ENCODE measurements at places on chromosomes 7 and 10.

DNA sequence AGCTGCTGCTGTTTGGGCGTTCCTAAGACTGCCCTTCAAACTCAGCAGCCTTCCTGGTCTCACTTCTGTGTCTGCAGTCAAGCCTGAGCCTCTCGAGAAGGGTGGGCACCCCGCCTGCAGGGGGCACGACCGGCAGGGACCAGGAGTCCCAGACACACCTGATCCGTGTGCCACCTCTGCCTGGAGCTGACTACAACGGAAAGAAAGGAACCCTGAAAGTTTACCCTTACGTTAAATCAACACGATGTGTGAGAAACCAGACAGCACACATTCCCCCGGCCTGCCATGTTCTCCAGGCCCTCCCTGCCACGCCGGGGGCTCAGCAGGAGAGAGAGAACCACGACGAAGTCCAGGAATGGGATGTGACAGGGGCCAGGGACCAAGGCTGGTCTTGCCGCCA is 5.0 kb downstream of the MAD1L1 start:
- no peak for DNase-seq

GRCh38 chr7:112481833-112482670 is 1.3 kb downstream of the LSMEM1 start:
- no peak for DNase-seq

DNA sequence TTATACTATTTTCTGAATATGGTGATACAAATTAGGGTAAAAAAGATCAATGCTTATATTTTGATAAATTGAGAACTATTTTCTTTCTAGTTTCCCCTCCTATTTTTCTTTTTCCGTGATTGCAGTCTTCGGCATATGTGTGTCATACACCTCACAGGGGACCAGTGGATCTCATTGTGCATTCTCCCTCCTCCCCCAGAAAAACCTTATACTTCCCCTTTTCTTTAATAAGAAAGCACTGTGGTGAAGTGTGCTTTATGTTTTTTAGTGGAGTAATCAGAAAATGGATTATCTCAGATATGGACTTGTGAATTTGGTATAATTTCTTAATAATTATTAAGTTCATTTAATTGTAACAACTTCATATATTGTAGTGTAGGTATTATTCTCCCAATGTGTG is 72.8 kb downstream of the BICC1 start:
- no peak for DNase-seq

DNA sequence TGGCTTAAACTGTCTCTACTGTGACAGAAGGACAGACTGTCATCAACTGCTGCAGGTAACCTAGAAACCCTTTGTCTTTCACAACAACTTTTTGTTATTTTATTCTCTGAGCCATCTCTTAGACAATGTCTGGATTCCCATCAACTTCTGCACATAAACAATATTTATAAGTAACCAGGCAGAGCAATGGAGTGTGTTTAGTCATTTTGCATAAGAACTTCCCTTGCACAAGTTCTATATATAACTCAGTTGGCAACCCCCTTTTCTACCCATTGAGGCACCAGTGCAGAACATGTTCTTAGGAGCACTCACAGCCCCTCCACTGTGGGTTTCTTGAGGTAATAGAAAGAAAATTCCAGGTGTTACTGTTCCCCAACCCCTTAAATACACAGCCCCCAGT is 65.0 kb upstream of the IL6 start:
- DNase-seq: no peak

- no peak for DNase-seq
These were observed 22.7 kb upstream of the AASS start for GRCh38 chr7:122166740-122167139.

- DNase-seq: no peak
These were observed 1102.3 kb downstream of the GRM8 start for GRCh38 chr7:126150278-126150958.

GRCh38 chr7:44291733-44292419 is 33.5 kb downstream of the CAMK2B start:
- no peak for DNase-seq

- DNase-seq: no peak
These were observed 16.9 kb upstream of the ZFAND2A start for GRCh38 chr7:1176891-1177373.

GRCh38 chr7:47600199-47601118 is 18.5 kb upstream of the TNS3 start:
- DNase-seq: no peak

GRCh38 chr10:31353574-31353973 is 34.6 kb downstream of the ZEB1 start:
- peak; percentile 4 for DNase-seq

GRCh38 chr7:132117636-132118035 is 458.6 kb downstream of the PLXNA4 start:
- no peak for DNase-seq

GRCh38 chr7:84194484-84195271 is at the start of gene SEMA3A:
TSS of gene SEMA3A (minus strand) at chr7:84194789. CDS start at chr7:84194586, 203 bp downstream.
- DNase-seq: peak; percentile 68

DNA sequence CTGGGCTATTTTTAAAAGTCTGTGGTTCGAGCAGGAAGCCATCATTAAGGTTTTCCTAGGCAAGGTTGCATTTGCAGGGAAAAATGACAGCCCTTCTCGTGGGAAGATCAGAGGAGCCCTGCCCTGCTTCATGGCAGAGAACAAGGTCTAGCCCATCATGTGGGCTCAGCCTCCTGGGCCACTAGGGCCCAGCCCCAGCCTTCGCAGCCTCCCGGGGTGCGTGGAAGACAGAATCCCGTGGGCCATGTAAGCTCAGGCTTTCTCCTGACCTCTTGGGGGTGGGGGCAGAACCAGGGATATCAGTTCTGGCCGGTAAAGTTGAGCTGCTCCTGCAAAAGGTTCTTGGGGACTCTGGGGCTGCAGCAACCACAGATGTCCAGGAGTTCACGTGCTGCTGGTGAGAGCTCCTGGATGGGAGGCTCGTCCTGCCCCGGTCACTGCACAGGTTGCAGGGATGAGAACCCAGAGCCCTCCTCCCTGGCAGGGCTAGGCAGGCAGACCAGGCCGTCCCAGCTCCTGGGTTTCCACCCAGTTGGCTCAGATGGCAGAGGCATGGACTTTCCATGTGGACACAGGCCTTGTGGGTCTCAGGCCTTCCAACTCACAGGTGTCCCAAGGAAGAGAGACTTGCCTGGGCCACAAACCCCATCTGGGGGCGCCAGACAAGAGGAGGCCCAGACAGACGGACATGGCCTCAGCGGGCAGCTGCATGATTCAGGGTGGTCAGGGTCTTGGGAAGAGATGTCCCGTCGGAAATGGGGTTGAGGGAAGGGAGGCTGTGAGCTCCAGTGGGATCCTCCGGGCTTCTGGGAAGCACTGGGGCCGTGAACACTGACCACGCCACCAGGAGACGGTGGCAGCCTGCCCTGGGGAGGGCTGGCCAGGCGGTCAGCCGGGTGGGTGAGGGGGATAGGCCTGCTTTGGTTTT is 126.2 kb downstream of the NEURL1 start:
- no peak for DNase-seq

GRCh38 chr7:44748948-44749731 is 493 bp downstream of the ZMIZ2 start:
- no peak for DNase-seq

DNA sequence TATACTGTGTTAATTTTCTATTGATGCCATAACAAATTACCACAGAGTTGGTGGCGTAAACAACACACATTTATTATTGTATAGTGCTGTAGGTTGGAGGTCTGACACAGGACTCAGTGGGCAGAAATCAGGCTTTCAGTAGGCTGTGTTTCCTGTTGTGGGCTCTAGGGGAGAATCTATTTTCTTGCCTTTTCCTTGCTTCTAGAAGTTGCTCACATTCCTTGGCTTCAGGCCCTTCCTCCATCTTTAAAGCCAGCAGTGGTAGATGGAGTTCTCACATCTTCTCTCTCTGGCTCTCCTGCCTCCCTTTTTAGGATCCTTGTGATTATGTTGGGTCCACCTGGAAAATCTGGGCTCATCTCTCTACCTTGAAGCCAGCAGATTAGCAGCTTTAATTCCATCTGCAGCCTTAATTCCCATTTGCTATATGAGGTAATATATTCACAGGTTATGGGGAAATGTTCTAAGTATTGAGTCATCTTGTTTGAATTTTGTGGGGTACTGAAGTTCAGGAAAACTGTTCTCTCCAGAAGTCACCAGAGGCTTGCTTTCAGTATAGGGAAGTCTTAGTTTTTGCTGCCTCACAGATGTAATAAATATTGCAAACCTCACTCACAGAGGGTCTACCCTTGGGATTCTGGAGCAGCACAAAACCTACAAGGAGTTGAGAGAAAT is 38.9 kb downstream of the CCNY start:
- DNase-seq: no peak

DNA sequence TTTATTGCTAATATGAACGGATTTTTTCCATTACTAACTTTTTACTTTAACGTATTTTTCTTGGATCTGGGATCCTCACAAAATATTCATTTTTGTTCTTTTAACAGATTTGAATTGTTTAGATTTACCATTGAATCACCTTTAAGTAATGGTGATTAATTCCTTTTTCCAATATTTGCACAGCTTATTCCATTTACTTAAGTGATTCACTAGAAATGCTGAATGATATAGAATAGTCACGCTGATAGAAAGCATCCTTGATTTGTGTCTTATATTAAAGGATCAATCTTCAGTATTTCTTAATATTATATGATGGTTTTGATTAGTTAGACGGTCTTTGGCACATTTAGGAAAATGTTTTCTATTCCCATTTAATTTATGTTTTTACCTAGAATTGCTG is 116.4 kb upstream of the LRRTM3 start:
- no peak for DNase-seq

DNA sequence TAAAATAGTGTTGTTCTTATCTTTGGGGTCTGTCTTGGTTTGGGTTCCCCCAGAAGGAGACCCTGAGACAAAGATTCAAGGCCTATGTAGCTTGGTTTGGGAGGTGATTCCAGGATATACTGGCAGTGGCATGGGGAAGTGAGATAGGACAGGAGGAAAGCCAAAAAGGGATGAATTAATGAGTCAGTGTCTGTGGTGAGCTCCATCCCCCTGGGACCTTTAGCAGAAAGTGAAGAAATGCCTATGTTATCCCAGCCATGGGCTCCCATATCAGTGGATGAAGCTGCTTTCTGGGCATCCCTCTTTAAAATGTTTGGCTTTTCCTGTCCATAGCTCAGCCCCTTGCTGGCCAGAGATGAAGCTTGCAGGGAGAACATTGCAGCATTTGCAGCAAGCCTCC is 217.0 kb upstream of the CTBP2 start:
- DNase-seq: no peak

- no peak for DNase-seq
These were observed 3.7 kb upstream of the JCAD start for GRCh38 chr10:30063099-30063498.

GRCh38 chr10:89250865-89251408 is 638 bp downstream of the LIPA start:
- DNase-seq: no peak

DNA sequence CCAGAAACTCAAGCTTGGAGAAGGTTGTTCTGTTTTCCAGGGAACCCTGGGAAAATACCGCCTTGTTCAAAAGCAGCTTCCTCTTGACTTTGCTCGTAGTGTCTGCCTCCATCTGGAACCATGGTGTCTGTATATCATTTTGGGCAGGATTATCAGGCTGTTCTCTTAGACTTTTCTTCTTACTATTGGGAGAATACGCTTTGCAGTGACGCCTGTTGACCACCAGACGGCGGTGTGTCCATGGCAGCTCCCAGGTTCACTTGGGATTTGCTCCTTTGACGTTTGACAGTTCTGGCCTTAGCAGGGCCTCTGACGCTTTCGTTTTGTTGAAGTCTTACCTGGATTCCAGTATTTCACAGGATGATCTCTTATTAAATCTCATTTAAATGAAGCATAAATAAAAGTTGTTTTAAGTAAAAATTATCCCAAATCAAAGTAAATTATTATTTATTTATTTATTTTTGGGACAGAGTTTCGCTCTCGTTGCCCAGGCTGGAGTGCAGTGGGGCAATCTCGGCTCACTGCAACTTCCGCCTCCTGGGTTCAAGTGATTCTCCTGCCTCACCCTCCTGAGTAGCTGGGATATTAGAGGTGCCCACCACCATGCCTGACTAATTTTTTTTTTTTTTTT is 41.8 kb upstream of the GJD4 start:
- DNase-seq: peak; percentile 67

DNA sequence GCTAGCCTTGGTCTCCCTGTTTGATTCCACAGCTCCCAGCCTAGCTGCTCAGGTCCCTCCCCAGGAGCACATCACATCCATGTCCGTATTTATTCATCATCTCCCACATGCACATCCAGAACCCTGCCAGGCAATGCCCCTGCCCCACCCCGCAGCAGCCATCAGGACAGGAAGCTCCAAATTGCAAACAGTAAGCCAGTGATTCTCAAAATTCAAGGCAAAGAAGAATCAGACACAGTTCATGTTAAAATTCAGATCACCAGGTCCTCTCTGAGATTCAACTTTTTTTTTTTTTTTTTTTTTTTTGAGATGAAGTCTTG is 17.7 kb downstream of the LRRC20 start:
- DNase-seq: no peak

- no peak for DNase-seq
These were observed 214.5 kb downstream of the MBL2 start for GRCh38 chr10:52558090-52558489.

GRCh38 chr10:58661336-58661735 is 148.7 kb downstream of the BICC1 start:
- no peak for DNase-seq

DNA sequence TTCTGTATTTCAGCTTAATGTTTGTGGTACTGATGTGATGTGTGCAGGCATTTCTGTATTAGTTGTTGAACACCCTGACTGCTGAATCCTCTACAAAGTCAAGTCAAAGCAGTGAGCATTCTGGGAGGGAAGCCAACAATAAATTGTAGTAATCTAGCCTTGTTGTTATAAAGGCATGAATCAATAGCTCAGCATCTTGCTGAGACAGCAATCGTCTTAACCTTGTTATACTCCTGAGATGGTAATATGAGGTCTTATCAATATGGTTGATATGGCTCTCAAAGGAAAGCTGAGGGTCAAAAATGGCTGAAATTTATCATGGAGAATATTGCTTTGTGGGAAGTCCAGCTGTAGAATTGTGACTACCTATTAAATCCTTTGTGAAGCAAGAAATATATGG is 299.4 kb downstream of the DNAJB9 start:
- DNase-seq: no peak

DNA sequence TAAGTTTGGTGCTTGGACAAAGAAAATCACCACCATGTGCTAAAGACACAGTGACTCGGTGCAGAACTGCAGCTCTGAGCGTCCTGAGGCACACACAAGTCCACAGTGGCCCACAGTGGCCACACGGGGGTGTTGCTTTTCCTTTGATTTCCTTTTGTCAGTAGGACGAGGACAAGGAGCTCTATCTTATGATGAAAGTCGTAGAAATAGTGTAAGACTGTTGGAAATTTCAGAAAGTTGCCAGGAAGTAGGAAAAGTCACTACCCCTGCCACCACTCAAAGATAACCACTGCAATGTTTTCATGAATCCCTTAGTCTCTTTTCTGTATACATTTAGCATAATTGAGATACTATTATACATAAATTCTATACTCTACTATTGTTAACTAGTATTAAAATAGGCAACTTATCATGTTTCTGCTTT is 146.0 kb downstream of the TNS3 start:
- DNase-seq: peak; percentile 22

GRCh38 chr7:135247746-135248471 is 14.3 kb downstream of the STRA8 start:
- DNase-seq: no peak

GRCh38 chr10:95355301-95355700 is 64.5 kb upstream of the PDLIM1 start:
- no peak for DNase-seq

- no peak for DNase-seq
These were observed 11.0 kb upstream of the IL6 start for GRCh38 chr7:22715969-22716368.

- no peak for DNase-seq
These were observed 83.6 kb downstream of the LRRN3 start for GRCh38 chr7:111174510-111174909.
